ENCODE measurements at places on chromosomes 16 and 17.

DNA sequence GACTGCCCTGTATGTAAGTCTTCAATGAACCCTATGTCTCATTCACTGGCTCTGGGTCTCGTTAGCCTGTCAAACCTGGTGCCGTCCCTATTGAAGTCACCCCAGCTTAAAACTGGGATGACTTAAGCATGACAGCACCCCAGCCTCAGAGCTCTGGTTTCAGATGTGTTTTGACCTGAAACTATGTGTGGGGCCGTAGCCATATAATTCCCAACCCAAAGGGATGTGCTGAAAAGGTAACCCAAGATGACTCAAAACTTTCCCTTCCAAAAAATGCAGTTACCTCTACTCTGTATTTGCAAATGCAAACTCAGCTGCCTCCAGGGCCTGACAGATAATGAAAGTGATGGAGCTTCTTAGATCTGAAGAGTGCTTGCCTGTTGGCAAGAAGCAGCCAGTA is 478.3 kb upstream of the ERCC4 start:
- DNase-seq, result no peak
- H3K4me1 ChIP-seq, result no peaks in the 10 kb centered on the region
- H3K27me3 ChIP-seq, result no peaks in the 10 kb centered on the region
- H3K4me3 ChIP-seq, result no peak overlapping the region
- no peak overlapping the region for H3K27ac ChIP-seq

- H3K27me3 ChIP-seq, result no peaks in the 10 kb centered on the region
- no peaks in the 10 kb centered on the region for H3K4me1 ChIP-seq
- no peak overlapping the region for H3K27ac ChIP-seq
- no peak for DNase-seq
- H3K36me3 ChIP-seq, result no peaks in the 10 kb centered on the region
Measured at GRCh38 chr16:80033783-80034468, 433.4 kb upstream of the MAF start.

- no peak for DNase-seq
- no peak overlapping the region for H3K27ac ChIP-seq
- peaks cover 12% of the 10 kb centered on the region for H3K4me1 ChIP-seq
- H3K27me3 ChIP-seq, result no peaks in the 10 kb centered on the region
Measured at GRCh38 chr17:3803308-3803640, 2.3 kb upstream of the ITGAE start.

GRCh38 chr17:27565874-27566670 is 64.9 kb upstream of the LGALS9 start:
- H3K27ac ChIP-seq, result no peak overlapping the region
- no peaks in the 10 kb centered on the region for H3K27me3 ChIP-seq

GRCh38 chr17:79114458-79115301 is 40.1 kb downstream of the ENGASE start:
- H3K27me3 ChIP-seq, result no peaks in the 10 kb centered on the region
- H3K4me3 ChIP-seq, result no peak overlapping the region
- no peaks in the 10 kb centered on the region for H3K4me1 ChIP-seq
- DNase-seq, result no peak
- no peaks in the 10 kb centered on the region for H3K36me3 ChIP-seq
- H3K27ac ChIP-seq, result no peak overlapping the region

Measured in B cell (primary cell).